ENCODE measurements at places on chromosomes 16 and 17. TPM values are rescaled to one million over a fixed set of nuclear protein-coding genes. Genes with fewer than 3 reads are reported as not detected.
A peak's percentile ranks its signal among the peaks of the same experiment; 100 is the strongest.

DNA sequence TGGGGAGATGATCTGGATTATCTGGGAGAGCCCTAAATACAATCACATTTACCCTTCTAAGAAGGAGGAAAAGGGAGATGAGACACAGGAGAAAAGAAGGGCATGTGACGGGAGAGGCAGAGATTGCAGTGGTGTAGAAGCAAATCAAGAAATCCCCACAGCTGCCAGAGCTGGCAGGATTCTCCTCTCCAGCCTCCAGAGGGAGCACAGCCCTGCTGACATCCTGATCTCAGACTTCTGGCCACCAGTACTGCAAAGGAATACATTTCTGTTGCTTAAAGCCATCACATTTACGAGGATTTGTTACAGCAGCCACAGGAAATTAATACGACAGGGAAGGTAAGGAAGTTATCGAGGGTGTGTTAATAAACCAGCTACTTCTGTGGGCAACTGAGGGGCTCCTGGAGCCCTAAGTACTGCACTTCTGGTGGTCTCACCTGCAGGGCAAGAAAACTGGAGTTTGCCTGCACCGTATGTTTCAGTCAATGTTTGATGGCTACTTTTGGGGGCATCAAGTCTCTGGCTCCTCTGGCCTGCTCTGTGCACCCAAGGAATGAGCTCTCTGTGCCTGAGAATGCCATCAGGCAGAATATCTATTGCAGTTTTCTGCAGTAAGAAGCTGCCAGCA lies 22.9 kb upstream of the CDH13 start:
- DNase-seq, result peak; percentile 7

DNA sequence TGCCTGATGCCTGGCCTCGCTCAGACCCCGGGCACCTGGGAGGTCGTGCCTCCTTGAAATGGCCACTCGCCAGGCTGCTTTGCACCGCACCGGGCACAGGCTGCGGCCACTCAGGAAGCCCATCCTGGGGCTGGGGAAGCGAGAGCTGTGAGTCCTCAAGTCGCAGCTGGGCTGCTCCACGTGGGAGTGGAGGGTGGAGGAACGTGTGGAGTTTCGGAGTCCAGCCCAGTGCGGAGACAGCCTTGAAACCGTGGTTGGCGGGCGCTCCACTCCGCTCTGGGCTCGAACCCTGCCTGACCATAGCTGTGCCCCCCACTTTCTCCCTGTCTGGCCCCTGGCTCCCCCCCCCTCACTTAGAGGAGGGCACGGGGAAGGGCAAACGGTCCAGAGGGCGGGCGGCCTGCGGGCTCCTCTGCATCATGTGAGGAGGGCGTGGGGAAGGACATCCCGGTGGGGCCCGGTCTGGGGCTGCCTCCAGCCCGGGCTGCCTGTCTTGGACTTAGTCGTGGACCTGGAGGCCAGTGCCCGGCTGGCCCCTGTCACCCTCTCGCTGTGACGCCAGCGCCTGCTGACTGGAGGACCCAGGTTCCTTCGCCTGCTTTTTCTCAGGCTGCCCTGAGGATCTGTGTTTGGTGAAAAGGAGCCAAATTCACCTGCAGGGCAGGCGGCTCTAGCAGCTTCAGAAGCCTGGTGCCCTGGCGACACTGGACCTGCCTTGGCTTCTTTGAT lies 2.5 kb downstream of the UBE2I start:
- no peak for DNase-seq

GRCh38 chr16:89687092-89687940 lies 827 bp downstream of the CDK10 start:
- no peak for DNase-seq

- DNase-seq, result no peak
Observed at GRCh38 chr17:18377437-18378204, at the start of gene EVPLL. Gene EVPLL, plus strand, starts transcription at chr17:18377778. Its CDS starts 3,160 bp downstream, at chr17:18380938.

GRCh38 chr16:70702624-70703023 lies 16.8 kb upstream of the MTSS2 start:
- DNase-seq, result no peak

The KLHL11 gene
- 9.1 TPM for polyA plus RNA-seq

DNA sequence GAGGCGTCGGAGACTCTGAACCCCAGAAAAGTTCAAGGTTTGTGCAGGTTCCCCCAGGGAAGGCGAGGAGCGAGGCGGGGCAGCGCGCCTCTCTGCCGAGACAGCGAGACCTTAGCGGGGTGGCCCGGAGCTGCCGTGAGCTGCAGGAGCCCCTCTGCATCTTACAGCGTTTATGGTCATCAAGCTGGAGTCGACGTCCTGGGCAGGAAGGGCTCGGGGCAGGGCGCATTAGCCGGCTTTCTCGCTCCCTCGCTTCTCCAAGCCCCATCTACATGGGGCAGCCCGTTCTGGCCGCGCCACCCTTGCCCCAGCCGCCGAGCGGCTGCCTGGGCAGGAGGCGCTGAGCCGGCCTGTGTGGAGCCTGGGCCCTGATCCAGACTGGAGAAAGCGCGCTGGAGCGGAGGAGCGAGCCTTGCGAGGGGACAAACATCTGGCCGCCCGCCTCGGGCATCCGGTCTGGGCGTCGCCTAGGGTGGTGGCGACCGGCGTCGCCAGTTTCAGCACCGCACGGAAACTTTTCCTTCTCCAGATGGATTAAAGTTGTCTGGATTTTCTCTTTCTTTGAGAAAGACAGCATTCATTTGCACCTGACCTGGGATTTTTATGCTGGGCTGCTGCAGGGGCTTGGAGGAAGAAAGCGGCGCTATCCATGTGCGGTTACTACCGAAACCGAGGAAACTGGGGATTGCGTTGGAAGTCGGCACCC lies 750 bp downstream of the TMEM132E start:
- no peak for DNase-seq

- DNase-seq, result no peak
Observed at GRCh38 chr16:65114527-65114926, 7.3 kb downstream of the CDH11 start.

GRCh38 chr16:4018391-4018790 lies 97.9 kb downstream of the ADCY9 start:
- no peak for DNase-seq

GRCh38 chr16:46748775-46749705 lies 896 bp upstream of the MYLK3 start:
- DNase-seq, result no peak

The NOD2 gene
- 0.34 TPM for polyA plus RNA-seq

The EVI2A gene
- 1.4 TPM for polyA plus RNA-seq

- no peak for DNase-seq
Observed at GRCh38 chr16:66513111-66513723, 36.7 kb downstream of the TK2 start.

The KRT25 gene
- polyA plus RNA-seq, result not detected

The MSI2 gene
- 91.9 TPM for polyA plus RNA-seq

GRCh38 chr17:7803981-7804380 lies 30.0 kb upstream of the KDM6B start:
- no peak for DNase-seq

- no peak for DNase-seq
Observed at GRCh38 chr16:31477220-31478216, 5.4 kb upstream of the SLC5A2 start.

The KCNH4 gene
- 0.06 TPM for polyA plus RNA-seq

The RNU2-1 gene
- polyA plus RNA-seq, result 1.9 TPM

Measured in left renal pelvis (tissue), 4 donors.